ENCODE measurements at places on chromosomes 6 and 20.

DNA sequence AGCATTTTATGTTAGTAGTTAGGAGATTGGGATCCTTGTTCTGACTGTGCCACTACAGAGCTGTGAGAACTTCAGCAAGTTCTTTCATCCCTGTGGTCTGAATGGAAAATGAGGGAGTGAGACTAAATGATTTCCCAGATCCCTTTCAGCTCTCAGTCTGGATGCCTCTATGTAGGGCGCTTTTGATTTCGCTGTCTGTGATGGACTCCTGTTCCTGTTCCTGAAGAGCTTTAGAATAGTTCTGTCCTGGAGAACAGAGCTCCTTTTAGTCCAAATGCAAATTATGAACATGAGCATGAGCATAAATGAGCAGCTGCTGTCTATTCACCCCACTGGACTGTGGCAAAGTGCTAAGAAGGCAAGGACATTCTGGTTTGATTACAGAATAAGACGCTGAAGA is 61.4 kb upstream of the NT5E start:
- DNase-seq, result no peak

GRCh38 chr20:59670786-59671492 is 66.6 kb downstream of the PHACTR3 start:
- DNase-seq, result no peak

- DNase-seq, result no peak
Measured at GRCh38 chr6:9612489-9612888, 802.4 kb downstream of the TFAP2A start.

- DNase-seq, result no peak
Measured at GRCh38 chr6:150214310-150214709, 71.5 kb downstream of the PPP1R14C start.

GRCh38 chr6:90694802-90695201 is 107.9 kb upstream of the MAP3K7 start:
- no peak for DNase-seq

DNA sequence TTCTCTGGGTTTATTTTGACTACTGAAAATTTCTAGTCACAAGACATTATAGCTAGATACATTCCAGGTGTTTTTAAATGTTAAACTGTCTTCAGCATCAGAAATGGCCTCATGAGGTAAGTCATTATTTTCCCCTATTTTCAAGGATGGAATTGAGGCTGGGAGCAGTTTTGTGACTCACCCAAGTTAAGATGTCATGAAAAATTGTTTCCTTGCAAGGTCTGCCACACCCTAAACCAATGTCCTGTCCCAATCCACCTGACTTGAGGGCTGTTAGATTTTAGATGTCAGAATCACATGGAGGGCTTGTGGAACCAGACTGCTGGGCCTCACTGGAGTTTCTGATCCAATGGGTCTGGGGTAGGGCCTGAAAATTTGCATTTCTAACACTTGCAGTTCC is 16.9 kb downstream of the SLC22A3 start:
- no peak for DNase-seq

DNA sequence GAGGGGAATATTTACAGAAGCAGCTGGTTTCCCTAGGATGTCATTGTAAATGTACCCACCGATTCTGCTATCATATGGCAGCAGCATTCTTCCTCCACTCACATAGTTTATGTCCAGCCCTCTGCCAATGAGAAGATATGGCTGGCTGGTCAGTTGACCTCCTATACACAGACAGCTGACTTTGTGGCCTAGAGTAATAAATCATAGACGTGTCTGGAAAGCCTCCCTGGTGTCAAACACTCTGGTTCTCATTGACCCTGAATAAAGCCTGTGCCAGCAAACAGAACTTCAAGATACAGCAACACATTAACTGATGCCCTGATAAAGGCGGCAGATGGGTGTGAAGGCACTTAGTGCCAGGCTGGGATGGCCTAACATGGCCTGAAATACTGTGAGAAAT is 52.6 kb downstream of the GPR63 start:
- no peak for DNase-seq

DNA sequence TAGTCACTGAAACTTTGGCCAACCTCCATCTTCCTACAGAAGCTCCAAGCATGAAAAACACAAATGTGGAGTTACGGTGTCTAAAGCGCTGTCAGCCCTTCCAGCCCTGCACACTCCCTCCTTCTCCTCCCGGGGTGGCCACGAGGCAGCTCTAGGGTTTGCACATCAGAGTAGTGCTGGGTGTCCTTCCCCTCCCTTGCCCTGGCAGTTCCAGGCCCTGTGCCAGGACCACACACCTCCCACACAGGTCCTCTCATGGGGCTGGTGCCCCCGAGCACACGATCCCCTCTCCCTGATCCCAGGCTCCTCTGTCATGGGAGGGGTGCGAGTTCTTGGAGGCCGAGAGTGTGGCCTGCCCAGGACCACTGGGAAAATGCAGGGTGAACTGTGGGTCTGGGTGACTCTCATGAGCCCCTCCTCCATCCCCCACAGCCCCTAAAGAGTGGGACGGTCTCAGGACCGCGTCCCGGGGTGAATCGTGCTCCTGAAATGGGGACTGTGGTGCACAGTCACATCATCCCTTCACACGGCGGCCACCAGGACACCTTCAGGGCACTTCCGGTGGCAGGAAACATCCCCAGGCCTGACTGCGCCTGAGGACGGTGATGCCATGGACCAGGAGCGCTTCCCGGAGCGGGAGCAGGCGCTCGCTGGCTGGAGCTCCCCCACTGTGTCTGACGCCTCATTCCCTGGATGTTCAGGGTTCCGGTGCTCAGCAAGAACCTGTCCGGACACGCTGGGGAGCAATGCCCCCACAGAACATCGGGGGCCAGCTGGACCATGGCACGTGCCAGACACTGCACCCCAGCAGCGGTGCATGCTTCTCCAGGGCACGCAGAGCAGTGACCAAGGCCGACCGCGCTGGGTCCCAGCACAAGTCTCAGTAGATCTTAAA is 42.8 kb upstream of the SLCO4A1 start:
- no peak for DNase-seq

- no peak for DNase-seq
Measured at GRCh38 chr6:157403686-157404051, 22.7 kb downstream of the ZDHHC14 start.

DNA sequence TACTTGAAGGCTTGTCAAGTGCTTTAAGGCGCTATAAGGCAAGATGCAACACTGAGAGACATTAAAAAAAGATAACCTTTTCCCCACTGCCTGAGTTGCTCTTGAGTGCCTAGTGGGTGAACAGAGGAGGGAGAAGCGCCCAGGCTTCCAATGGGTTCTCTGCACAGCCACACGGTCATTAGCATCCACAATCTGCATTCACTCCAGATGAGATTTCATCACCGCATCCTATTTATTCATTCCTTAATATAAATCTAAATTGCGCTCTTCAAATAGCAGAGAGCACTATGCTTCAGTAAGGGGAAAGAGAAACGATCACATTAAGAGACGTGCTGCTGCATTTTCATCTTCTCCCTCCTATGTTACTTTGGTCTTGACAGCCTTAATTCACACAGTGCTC is 219.2 kb downstream of the ATXN1 start:
- DNase-seq, result no peak

- DNase-seq, result no peak
Measured at GRCh38 chr6:153662982-153663381, 376.1 kb upstream of the OPRM1 start.

DNA sequence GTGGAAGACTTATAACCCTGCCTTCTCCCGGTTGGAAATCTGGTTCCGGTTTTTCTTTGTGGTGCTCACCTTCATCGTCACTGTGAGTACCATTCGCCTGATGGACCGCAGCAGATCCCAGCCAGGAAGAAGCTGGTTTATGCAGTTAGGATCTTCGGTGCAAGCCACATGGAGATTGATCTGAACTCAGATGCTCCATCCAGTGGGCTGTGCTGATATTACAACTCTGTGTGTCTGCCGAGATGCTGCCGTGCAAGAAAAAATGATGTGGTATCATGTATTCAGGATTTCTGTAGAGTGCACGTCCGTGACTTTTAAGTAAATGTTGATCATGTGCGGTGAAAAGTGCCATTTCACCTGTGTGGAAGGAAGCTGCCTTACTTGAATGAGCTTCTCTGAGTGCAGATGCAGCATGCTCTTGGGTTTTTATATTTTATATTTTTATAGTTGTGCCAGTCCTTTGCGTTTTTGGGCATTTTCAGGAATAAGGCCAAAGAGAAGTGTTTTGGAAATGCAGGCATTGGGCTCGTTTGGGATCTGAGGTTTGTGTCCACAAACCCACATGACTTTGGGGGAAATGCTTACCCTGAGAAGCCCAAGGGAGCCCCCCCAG is 39.2 kb downstream of the DYNLT1 start:
- DNase-seq, result peak; percentile 76

GRCh38 chr20:1952737-1953530 is 40.9 kb downstream of the PDYN start:
- DNase-seq, result no peak

DNA sequence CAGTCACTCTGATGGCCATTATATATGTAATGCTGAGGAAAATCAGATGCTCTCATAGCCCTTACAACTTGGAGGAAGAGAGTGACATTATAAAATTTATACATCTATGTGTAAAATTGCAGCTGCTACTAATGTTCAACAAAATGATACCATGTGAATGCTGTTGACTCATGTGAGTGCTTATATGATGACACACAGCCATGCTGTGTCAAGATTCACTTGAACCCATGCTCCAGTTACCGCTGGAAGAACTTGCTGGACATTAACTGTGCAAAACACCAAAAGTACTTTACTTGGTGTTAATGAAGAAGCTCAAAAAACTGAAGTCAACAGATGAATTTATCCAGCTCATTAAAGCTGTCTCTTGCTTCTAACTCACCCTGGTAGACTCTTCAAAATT is 318.9 kb upstream of the PLCB4 start:
- DNase-seq, result no peak

DNA sequence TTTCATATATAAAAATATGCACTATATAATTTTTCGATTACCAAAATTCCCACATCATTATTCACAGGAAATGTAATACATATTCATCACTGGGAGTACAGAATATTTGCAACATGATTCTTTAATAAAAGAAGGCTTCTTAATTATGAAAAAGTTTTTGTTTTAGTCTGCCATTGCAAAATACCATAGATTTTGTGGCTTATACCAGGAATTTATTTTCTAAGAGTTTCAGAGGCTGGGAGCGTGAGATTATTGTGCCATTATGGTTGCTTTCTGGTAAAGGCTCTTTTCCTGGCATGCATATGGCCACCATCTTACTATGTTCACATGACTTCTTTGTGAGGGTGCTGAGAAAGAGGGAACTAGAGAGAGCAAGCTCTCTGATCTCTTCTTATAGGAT is 306.9 kb upstream of the ADGRB3 start:
- DNase-seq, result no peak

DNA sequence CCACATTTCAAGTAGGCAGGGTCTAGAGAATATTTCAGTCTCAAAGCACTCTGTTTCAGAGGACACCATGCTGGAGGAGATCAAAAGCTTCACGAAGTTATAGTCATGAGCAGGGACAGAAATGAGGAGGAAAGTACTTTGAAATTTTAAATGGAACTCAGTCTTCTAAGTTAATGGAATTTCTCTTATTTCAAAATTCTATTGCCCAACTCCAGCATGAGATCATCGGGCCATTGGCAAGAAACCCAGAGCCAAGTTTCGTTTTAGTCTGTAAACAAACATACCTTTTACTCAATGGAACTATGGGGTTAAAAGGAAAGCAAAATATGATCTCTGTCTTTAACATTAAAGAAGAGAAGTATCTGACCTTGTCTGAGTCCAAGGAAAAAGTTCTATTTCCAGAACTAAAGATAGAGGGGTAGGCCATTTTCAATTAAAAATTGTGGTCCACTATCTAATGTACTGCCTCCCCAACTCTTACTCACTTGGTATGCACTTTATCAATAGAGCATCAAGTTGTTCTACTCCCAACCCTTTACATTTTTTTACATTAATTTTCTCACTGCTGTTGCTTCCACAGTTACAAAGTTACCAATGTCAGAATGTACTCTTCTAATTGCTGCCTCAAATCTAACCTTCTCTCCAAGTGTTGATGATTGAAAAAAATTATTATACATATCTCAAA is 235.3 kb upstream of the NRSN1 start:
- DNase-seq, result no peak

- no peak for DNase-seq
Measured at GRCh38 chr20:2396241-2396814, 15.6 kb downstream of the TGM6 start.

DNA sequence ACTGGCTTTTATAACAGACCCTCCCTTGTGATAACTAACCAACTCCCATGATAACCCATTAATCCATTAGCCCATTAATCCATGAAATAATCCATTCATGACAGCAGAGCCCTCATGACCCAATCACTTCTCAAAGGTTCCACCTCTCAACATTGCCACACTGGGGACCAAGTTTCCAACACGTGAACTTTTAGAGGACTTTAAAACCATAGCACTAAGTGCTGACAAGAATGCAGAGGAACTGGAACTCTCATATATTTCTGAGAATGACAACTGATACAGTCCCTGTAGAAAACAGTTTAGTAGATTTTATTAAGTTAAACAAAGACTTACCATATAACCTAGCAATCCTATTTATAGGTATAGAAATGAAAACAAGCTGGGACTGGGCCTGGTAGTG is 11.4 kb upstream of the FAM50B start:
- no peak for DNase-seq

DNA sequence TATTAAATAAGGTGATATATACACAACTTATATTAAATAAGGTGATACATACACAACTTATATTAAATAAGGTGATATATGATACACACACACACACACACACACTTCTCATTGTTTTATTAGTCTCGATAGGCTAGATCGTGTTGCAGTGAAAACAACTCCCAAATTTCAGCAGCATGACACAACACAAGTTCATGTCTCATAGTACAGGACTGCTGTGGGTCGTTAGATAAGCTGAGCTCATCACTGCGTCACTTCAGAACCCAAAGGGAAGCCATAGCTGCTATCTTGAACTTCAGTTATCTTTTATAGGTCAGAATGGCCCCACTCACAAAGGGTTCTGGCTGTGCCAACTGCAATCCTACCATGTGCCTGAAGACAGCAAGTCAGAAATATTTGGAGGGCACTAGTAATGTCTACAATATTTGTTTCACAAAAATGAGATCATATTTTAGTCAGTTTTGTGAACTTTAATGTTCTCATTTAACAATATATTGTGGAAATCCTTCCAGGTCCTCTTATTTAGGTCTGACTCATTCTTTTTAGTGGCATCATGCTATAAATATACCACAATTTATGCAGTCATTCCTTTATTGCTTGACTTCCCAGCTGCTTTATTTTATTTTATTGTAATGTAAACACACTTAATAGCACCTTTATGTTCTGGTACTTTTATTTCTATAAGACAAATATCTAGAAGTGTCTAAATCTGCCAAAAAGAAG is 290.2 kb downstream of the PHACTR1 start:
- no peak for DNase-seq
